ENCODE measurements at places on chromosomes 11 and 22.
A peak's percentile ranks its signal among the peaks of the same experiment; 100 is the strongest.

DNA sequence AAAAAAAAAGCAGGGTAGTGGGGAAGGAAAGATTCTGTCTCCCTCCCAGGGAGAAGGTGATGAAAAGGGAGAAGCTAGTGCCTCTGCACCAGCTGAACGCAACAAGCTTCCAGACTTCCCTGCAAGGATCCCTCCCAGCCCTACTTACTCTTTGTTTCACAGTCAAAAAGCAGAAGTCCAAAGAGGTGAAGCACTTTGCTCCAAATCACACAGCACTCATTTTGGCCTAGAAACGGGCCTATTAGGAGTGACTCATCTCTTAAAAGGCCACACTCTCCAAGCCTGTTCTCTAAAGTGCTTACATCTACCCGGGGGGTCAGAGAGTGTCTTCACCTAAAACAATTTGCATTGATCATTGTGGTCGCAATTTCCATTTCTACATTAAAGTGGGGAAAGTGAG is 17.7 kb upstream of the GRK3 start:
- DNase-seq: no peak

GRCh38 chr11:58845386-58845785 is 882 bp upstream of the GLYATL2 start:
- DNase-seq: no peak

DNA sequence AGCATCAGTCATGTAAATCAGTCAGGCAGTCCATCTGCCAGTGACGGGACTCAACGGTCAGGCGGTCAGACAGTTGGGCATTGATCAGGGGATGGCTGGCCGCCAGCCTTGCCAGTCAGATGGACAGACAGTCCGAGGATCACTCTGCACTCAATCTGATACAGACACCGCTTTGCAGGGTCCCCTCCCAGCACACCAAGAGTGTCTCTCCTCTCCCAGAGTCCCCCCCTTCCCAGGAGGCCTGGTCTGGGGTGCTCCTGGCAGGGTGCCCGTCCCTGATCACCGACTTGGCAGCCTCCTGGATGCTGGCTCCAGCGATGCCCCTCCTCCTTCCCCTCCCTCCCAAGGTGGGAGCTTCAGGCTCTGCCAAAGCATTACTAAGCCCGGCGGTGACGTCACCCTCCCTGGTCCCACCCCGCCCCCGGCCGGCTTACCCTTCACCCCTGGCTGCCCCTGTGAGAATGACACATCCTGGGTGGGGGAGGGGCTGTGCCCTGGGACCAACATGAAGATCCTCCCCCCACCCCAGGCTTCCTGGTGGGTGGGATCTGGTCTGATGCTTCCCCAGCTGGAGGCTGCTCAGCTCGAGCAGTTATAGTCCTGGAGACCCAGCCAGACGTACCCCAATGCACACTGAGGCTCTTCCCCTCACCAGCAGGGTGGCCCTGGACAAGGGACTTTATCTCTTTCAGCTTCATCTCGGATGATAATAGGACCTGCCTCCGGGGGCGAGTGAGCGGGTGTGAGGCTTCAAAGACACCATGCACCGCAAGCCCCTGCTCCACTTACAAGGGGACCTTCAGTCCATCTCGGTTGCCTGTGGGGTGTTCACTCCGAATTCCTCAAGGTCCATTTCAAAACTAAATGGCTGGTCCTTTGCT is 69.2 kb downstream of the CD82 start:
- DNase-seq: peak; percentile 24

- DNase-seq: no peak
These were observed 10.1 kb downstream of the FAM83F start for GRCh38 chr22:40004836-40005235.

DNA sequence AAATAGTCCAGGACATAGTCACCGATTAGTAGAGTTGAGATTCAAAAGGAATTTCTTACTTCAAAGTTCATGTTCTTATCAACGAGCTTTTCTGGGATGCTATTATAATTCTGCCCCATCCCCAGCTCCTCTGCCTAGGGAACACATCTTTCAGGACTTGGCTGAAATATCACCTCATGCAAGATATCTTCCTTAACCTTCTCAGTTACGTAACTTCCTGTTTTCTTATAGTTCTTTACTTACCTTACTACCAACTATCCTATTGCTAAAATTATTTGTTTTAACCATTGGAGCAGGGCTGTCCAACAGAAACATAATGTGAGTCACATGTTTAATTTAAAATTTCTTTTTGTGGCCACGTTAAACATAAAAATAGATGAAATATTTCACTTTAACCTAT is 2.3 kb downstream of the NARS2 start:
- DNase-seq: no peak

- DNase-seq: no peak
These were observed 74.3 kb downstream of the SHANK2 start for GRCh38 chr11:71178076-71178475.

GRCh38 chr11:8870411-8871170 is 40.4 kb upstream of the AKIP1 start:
- DNase-seq: no peak

GRCh38 chr11:2902784-2903671 is 17.5 kb upstream of the CDKN1C start:
- DNase-seq: no peak

GRCh38 chr11:59144096-59144495 is 1.4 kb downstream of the FAM111A start:
- DNase-seq: peak; percentile 16

DNA sequence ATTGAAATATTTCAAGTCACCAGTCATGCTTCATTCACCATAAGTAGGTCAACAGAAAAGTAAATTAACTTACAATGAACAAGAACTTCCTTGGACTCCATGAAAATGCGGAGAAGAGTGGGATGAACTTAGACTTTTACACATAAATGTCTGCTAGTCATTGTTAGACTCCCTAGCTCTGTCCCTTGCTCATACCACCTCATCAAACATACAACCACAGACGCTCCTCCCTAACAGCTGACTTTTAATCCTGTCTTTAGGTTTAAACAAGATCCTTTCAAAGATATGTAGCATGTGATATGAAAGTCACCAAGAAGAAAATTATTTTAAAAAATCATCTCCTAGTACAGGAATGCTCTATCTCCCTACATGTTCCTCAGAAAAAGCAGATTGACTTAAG is 248.1 kb downstream of the DLG2 start:
- no peak for DNase-seq

DNA sequence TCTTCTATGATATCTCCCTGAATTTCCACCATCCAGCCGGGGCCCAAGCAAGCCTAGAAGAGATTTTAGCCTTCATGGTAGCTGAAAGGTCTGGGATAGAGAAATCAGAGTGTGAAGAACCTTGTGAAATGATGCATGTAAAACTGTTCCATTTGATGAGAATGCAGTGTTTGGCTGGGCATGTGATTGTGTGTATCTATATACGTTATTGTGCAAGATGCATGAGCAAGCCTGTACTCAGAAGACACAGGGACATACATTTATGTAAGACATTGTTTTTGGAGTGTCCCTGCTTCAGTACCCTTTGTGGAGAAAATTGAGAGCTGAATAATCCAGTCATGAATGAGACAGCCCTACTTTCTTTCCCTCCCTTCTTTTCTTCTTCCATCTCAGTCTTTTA is 15.2 kb upstream of the OR52K2 start:
- no peak for DNase-seq

DNA sequence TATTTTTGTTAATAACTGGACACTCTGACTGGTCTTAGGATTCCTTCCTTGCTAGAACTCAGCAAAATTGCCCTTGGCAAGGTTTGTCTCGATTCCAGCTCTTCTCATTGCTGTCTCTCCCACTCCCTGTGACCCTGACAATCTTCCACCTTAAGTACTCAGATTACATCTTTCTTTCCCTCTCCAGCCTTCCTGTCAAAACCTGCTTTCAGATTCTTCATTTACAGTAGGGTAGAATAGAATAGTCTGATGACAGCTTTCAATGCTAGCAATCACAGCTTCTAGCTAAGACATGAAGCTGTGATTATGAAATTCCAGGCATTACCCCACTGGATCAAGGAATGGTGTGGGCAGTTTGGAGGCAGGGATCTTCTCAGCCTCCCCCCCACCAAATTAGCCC is 39.2 kb upstream of the LMO2 start:
- DNase-seq: no peak

- no peak for DNase-seq
These were observed 697.6 kb downstream of the KCNA4 start for GRCh38 chr11:29319210-29319609.

GRCh38 chr22:20549232-20549841 is 41.9 kb downstream of the MED15 start:
- no peak for DNase-seq

- no peak for DNase-seq
These were observed 2.5 kb upstream of the CD82 start for GRCh38 chr11:44562845-44563460.

DNA sequence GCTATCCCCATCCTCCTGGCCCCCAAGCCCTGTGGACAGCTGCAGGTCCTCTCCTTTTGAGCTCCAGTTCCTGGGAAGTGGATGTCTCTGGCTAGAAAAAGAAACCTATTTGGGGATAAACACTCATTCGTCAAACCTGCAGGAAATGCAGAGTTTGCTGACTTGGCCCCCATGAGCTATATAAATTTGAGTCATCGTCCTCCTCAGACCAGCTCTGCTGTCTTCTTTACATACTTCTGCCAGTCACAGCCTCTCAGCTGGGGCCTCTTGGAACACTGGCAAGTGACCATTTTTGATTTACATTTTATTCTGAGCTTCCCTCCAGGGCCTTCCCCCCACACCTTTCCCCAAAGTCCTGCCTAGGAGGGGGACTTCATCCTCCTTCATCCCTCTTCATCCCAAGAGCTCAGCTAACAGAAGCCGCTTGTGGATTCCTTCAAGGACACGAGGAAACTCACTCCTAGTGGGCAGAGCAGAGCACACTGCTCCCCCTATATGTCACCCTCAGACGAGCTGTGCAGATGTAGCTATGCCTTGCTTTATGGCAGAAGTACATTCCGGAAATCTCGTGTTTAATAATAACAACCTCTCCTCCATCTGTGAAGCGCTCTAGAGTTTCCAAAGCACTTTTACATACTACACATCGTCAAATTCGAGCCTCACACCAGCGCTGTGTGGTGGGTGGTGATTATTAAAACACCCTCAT is 131.8 kb downstream of the FEZ1 start:
- DNase-seq: no peak

- DNase-seq: no peak
These were observed 352.0 kb upstream of the MPPED2 start for GRCh38 chr11:30938171-30938570.

DNA sequence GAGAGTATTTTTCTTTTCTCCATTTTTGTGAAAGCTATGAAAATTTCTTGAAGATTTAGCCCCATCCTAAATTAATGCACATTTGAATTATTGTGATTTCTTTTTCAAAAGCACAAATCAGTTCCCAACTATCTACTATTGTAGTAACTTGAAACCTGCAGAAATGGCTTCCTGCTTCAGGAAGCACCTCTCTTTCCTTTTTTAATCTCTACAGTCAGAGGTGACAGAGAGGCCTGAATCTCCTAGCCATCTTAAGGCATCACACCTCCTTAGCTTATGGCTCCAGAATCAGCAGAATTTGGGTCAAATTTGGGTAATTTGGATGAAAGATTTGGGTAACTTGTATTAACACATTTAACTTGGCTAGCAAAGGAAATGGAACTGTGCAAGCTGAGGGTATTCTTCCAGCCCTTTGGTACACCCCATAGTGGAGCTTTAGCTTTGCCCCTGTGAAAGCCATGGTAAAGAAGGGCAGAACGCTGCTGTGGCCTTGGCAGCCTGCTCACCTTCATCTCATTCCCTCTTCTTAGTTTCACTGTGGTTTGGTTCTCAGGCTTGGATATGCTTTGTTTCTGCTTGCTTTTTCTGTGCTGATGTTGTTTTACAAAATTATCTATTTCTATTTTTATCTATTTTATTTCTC is 16.2 kb downstream of the TBCEL start:
- no peak for DNase-seq

DNA sequence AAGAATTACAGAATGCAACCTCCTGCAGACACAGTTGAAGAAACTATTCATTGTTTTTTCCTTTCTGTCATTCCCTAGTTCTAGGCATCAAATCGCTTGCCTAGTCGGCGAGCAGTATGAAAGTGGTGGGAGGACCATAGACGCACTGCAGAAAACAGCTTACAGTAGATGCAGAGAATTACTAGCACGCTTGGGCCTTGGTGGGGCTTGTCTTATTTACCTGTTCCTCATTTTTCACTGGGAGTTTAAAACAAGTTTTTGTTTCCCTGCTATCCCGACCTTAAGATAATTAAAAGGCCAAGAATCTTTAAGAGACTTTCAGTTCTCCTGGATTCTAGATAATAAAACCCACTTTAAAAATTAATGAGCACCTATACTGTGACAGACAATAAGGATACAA is 713 bp upstream of the ARL14EP start:
- DNase-seq: no peak

DNA sequence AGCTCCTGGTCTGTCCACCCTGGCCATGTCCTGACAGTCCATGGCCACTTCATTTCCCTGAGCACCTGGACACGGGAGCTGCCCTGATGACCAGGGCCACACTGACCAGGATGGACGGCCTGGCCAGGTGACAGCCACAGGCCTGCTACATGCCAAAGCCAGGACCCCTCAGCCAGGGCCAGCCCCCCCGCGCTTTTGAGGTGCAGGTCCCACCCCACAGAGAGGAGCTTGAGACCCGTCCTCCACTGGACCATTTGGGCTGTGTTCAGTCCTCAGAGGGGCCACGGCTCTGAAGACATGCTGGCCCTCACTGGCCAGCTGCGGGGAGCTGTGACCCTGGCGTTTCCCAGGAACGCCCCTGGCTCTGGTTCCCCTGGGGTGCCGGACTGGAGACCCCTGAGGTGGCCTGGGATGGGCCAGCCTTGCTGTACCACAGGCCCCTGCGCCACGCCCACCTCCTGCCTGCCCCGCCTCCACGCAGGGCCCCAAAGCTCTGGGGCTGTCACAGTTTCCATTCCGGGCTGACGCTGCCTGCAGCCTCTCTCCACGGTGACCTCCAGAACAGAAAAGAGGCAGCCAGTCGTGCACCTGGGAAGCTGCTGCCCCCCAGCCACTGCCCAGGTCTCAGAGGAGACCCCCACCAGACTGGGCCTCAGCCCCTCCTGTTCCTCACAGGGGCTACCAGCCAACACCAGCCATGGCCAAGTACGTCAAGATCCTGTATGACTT is 18.2 kb downstream of the EPS8L2 start:
- DNase-seq: peak; percentile 37

- peak; percentile 54 for DNase-seq
These were observed 129.7 kb downstream of the ST3GAL4 start for GRCh38 chr11:126485021-126485792.

GRCh38 chr11:76696756-76697155 is 26.2 kb upstream of the LRRC32 start:
- DNase-seq: no peak

DNA sequence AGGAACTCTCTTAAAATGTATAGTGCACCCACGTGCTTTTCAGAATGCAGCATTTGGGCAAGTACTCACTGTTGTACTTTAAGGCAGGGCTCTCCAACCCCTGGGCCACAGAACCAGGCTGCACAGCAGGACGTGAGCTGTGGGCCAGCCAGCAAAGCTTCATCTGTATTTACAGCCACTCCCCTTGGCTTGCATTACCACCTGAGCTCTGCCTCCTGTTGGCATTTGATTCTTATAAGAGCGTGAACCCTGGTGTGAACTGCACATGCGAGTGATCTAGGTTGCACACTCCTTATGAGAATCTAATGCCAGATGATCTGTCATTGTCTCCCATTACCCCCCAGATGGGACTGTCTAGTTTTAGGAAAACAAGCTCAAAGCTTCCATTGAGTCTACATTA is 3.0 kb downstream of the C11orf58 start:
- DNase-seq: peak; percentile 8

- no peak for DNase-seq
These were observed 7.0 kb downstream of the CHST1 start for GRCh38 chr11:45658292-45658991.

GRCh38 chr11:113351068-113351450 is 36.5 kb upstream of the ANKK1 start:
- DNase-seq: no peak

Data from OCI-LY7 (cell line).